ENCODE measurements at places on chromosomes 6 and 20. TPM values are rescaled to one million over a fixed set of nuclear protein-coding genes. Genes with fewer than 3 reads are reported as not detected.

C6orf58 gene
- total RNA-seq = not detected

KCNK16 gene
- total RNA-seq = not detected

RBM24 gene
- 7.7 TPM for total RNA-seq

LPA gene
- 0.09 TPM for total RNA-seq

CCN2 gene
- total RNA-seq = 197 TPM
